ENCODE measurements at places on chromosomes 11 and 22.
A peak's percentile ranks its signal among the peaks of the same experiment; 100 is the strongest.

DNA sequence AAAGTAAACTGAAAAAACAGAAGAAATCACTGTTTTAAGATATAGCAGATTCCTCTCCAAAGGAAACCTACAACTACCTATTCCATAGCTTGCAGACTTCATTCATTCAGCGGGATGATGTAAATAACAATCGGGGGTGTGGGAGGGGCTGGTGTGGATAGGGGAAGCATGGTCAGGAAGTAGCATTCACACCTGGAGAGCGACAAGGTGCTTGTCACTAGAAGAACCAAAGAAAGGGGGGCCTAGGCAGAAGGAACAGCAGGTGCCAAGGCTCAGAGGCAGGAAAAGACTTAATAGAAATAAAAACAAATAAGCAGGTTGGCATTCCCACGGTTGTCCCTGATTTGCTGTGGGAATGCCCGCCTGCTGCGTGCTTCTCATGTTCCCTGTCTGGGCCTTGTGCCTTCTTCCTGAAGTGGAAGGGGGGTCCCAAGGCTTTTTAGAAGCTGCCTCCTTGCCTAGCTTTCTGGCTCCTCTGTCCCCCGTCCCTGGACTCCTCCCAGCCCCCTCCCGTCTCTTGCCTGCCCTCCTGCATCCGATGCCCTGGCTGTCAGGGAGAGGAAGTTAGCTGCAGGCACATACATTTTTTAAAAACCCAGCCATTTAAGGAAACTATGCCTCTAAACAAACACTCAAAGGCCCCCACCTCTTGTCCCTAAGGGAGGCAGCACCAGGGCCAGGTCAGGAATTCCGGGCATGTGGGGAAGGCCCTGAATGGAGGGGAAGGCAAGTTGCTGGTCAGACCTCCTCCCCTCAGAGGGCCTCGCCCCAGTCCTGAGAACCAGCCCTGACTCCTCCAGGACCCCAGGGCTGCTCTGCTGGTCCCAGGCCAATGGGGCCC, 54.7 kb upstream of the PRDM11 start:
- peak; percentile 77 for DNase-seq

- no peak for DNase-seq
Measured at GRCh38 chr11:122882189-122882856, at the start of gene JHY. Gene JHY, plus strand, starts transcription at chr11:122882759. Its CDS starts 3,091 bp downstream, at chr11:122885850.

GRCh38 chr22:19879246-19879570, 24.5 kb upstream of the GNB1L start:
- no peak for DNase-seq

DNA sequence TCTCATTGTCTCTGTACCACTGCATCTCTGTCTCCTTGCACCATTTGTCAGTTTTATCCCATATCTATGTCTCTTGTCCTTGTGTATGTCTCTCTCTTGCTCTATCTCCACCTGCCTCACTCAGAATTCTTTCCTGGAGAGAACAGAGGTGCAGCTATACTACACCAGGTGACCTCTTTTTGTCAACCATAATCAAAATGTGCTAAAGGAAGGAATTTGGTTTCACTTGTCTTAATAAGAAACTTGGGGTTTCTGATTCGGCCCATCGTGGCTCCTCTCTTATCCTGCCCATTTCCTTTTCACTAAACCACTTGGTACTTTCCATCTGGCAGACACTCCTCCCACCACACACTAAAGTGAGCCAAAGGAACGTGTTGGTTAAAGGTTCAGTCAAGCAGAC, 2.0 kb upstream of the C11orf42 start:
- no peak for DNase-seq
